ENCODE measurements at places on chromosomes 7 and 10.

DNA sequence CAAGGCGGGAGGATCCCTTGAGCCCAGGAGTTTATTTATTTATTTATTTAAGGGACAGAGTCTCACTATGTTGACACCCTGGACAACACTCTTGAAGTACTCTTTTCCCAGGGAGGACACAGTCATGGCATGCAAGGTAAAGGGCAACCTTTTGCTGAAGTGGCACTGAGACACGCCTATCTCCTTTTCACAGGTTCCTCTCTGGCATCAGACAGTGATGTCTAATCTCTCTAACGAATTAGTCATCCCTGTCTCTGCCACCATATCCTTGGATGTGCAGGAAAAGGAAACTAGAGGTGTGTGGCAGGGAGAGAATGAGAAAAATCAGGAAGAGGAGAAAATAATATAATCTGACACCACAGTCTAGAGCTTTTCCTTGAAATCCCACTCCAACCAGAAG is 19.5 kb downstream of the CPVL start:
- no peak for DNase-seq

DNA sequence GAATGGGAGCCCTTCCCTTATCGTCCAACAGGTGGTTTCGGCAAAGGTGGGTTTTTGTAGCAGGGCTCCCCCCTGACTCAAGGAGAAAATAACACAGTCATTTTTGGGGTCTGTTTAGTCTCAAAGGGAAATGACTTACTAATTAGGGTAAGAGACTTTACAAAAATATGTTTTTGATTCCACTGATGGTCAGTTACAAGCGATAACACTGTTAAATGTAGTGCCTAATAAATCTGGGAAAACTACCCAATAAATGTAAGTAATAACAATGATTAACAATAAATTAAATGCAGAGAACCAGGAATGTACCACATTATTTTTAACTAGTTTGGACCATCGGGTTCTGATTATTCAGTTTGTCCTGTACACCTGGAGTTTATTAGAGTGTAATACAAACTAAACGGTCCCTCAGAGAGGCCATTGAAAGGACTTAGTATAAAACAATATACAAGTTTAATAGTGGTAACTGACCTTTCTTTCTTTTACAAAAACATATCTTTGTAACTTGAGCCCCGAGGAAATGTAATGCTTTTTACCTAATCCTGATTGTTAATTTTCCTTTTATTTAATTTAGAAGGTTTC is 216.2 kb upstream of the HABP2 start:
- DNase-seq: no peak

- DNase-seq: no peak
These were observed 5.8 kb downstream of the TWIST1 start for GRCh38 chr7:19111474-19112273.

DNA sequence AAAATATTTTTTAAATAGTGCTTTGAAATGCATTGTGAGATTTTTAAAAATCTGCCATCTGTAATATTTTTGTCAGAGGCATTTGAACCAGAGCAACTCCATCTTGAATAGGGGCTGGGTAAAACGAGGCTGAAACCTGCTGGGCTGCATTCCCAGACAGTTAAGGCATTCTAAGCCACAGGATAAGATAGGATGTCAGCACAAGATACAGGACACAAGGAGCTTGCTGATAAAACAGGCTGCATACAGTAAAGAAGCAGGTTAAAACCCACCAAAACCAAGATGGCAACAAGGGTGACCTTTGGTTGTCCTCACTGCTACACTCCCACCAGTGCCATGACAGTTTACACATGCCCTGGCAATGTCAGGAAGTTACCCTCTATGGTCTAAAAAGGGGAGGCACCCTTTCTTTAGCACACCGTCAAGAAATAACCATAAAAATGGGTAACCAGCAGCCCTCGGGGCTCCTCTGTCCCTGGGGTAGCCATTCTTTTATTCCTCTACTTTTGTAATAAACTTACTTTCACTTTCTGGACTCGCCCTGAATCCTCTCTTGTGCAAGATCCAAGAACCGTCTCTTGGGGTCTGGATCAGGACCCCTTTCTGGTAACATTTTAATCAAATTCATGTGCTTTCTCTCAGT is 273.7 kb downstream of the SEMA3D start:
- no peak for DNase-seq

All from hematopoietic multipotent progenitor cell treated with erythropoietin and hydrocortisone succinate and interleukin-3 and kit ligand, for 17 days (in vitro differentiated cells).